Activated T-helper 1 cell treated with anti-CD3 and anti-CD28 coated beads, Interleukin-12 subunit alpha, Interleukin-12 subunit beta, Interleukin-2, Interleukin-4 antibody, amounts not matched to agents 30 ng/mL and 10 ng/mL and 1 ng/mL, durations not matched to agents 14 hours and 24 hours and 36 hours (primary cell): ENCODE measurements at places on chromosomes 16 and 17. TPM values are rescaled to one million over a fixed set of nuclear protein-coding genes. Genes with fewer than 3 reads are reported as not detected.

Gene TM4SF5
- not detected in 2 replicates for total RNA-seq

Gene SPATA32
- total RNA-seq = 0.44 and 0.56 TPM in 2 replicates

Gene SRL
- not detected in 2 replicates for total RNA-seq

Gene NPIPB6
- 2.6 and 4.1 TPM in 2 replicates for total RNA-seq

Gene FAAP100
- 69.2 and 69.5 TPM in 2 replicates for total RNA-seq

Gene TMC5
- 0.10 and 0.26 TPM in 2 replicates for total RNA-seq

Gene KRTAP16-1
- total RNA-seq = not detected in 2 replicates

Gene PMM2
- 82.9 and 88.7 TPM in 2 replicates for total RNA-seq

Gene MSL1
- 87.6 and 88.2 TPM in 2 replicates for total RNA-seq

Gene DLX4
- 0.20 TPM in 1 of 2 replicates, not detected in the other for total RNA-seq

Gene ASGR2
- not detected in 2 replicates for total RNA-seq

Gene ZFP3
- 1.9 and 2.0 TPM in 2 replicates for total RNA-seq

Gene CPNE7
- 32.2 and 35.2 TPM in 2 replicates for total RNA-seq

Gene SSTR5
- not detected in 2 replicates for total RNA-seq

Gene C17orf113
- total RNA-seq = 0.05 TPM in 2 replicates

Gene HOXB9
- 0.27 and 0.39 TPM in 2 replicates for total RNA-seq

Gene PYY
- total RNA-seq = 0.36 TPM in 1 of 2 replicates, not detected in the other

Gene PRSS21
- total RNA-seq = 9.2 and 10.1 TPM in 2 replicates

Gene NUDT7
- 4.3 and 5.6 TPM in 2 replicates for total RNA-seq

Gene ALOX15B
- total RNA-seq = not detected in 2 replicates

Gene SYT17
- 0.37 and 0.54 TPM in 2 replicates for total RNA-seq

Gene KCNG4
- not detected in 2 replicates for total RNA-seq

Gene STX1B
- total RNA-seq = 0.34 and 0.49 TPM in 2 replicates

Gene PRAC2
- not detected in 2 replicates for total RNA-seq

Gene HS3ST3A1
- total RNA-seq = 4.1 and 7.2 TPM in 2 replicates

Gene CDYL2
- 93.4 and 97.1 TPM in 2 replicates for total RNA-seq

Gene TPSD1
- not detected in 2 replicates for total RNA-seq

Gene PRSS27
- total RNA-seq = 1.7 and 1.8 TPM in 2 replicates
